Vagina (tissue), 2 donors: ENCODE measurements at places on chromosomes 7 and 10. TPM values are rescaled to one million over a fixed set of nuclear protein-coding genes. Genes with fewer than 3 reads are reported as not detected.

DNA sequence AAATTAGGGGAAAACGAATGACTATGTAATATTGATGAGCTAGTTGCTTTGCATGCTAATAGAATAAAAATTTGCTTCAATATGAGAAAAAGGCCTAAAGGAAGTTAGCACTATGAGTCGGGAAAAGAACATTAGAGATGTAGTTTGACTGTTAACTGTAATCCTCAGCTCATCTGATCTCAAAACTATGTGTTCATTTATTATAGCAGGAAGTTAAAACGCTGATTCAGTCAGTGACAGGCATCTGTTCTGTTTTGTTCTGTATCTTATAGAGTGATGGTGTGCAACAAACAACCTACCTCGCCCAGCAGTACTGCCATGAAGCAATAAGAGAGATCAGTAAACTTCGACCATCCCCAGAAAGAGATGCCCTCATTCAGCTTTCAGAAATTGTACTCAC lies 48.6 kb downstream of the PDSS1 start:
- no peak for DNase-seq

Gene ENO4
- not detected for total RNA-seq

- DNase-seq, result no peak
These were observed 1010.7 kb upstream of the AUTS2 start for GRCh38 chr7:68587599-68587998.

- DNase-seq, result no peak
These were observed 214.4 kb downstream of the CCSER2 start for GRCh38 chr10:84542522-84543490.

- no peak for DNase-seq
These were observed 53.0 kb downstream of the TMEM229A start for GRCh38 chr7:123979876-123980275.

Gene CNPY1
- total RNA-seq, result not detected

Gene THSD7A
- total RNA-seq, result 9.3 TPM

Gene COX15
- 19.2 TPM for total RNA-seq

DNA sequence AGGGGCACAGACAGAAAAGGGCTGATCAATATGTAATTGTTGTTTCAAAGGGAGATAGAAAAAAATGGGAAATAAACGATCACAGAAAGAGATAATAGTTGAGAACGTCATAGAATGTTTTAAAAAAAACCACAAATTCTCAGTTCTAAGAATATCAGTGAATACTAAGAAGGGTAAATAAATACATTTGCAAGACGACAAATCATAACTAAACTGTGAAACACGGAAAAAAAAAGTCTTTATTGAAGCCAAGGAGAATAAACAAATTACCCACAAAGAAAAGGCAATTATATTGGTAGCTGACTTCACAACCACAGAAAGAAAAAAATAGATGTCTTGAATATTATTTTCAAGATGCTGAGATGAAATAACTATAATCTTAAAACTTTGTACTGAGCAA lies 305.2 kb upstream of the STEAP1 start:
- DNase-seq, result no peak
